ENCODE measurements at places on chromosomes 1 and 21. TPM values are rescaled to one million over a fixed set of nuclear protein-coding genes. Genes with fewer than 3 reads are reported as not detected.

- no peak for DNase-seq
Measured at GRCh38 chr1:94980582-94981574, 54.0 kb upstream of the CNN3 start.

The FCRL1 gene
- total RNA-seq, result not detected

The GREM2 gene
- not detected for total RNA-seq

The PTAFR gene
- total RNA-seq, result 2.7 TPM

DNA sequence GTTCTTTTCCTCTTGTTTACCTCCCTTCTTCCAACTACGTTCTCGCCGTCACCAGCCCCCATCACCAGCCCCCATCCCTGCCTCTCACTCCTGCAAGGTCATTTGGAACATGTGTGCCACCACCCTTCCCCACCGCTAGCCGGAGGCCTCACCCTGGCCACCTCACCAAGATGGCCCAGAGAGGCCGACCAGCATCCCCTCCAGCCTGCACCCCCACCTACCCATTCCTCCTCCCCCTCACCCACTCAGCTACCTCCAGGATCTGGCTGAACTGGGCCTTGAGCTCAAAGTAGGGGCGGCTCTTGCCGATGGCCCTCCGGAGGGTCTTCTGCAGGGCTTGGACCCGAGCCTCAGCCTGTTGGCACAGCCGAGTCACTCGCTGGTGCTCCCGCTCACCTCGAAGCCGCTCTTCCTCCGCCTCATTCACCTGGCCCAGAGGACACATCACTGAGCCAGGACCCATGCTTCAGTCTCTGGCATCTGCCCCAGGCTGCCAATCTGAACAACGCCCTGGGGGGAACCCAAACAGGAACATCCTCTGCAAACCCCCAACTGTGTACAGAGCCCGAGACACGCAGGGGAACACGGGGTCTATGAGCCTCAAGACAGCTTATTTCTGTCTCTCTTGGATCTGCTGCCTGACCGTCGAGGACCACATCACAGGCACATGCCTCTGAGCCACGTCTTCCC is 12.8 kb downstream of the SH3BP5L start:
- DNase-seq, result no peak

The HMCN1 gene
- 1.6 TPM for total RNA-seq

GRCh38 chr21:46357684-46358425 is 33.9 kb downstream of the PCNT start:
- no peak for DNase-seq

- no peak for DNase-seq
Measured at GRCh38 chr1:24925963-24926362, 4.1 kb downstream of the RUNX3 start.

- peak; percentile 85 for DNase-seq
Measured at GRCh38 chr1:178126741-178127185, 32.9 kb downstream of the RASAL2 start.

DNA sequence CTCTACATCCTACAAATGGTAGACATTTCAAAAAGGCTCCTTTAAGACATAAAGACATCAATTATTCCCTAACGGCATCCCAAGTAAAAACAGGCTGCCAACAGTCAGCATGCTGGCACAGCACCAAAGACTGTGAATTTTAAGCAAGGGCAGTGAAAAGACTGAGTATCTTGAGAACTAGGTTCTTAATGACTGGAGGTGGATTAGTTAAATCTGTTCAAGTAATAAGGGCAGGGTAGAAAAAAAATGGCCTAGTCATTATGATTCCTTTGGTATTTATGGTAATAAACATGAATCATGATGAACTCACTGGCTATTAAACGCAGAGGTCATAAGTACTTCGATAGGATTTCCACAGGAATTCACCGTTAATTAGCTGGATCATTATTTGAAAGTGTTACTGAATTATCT is 75.2 kb downstream of the KIFAP3 start:
- DNase-seq, result peak; percentile 73

DNA sequence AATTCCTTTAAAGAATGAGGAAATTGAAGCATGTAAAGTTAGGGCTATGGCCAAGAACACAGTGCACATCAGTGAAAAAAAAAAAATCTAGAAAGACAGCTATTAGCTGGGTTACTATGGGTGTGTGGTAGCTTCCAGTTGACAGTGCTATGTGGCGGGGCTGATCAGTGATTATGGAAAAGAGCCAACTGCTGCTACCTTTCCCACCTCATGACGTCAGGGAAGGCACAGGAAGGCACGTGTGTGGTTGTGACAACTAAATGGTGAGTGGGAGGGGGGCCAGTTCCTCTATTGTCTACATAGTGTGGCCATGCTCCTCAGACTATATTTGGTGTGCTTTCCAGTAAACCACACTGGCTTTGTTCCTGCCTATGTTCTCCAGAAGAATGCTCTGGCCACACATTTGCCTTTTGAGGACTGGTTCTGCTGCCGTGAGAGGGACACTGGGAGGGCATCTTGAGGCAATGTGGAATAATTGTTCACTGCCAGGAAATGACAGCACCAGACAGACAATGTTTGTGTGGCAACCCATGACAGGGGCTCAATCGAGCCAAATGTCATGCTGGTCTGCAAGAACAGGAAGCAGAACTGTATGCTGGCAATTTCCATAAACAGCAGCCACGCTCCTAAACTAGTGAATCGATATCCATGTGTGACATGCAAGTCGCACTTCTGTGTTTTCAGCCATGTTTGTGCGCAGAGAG is 3.0 kb upstream of the SDE2 start:
- no peak for DNase-seq

The GBP4 gene
- total RNA-seq, result 0.35 TPM

DNA sequence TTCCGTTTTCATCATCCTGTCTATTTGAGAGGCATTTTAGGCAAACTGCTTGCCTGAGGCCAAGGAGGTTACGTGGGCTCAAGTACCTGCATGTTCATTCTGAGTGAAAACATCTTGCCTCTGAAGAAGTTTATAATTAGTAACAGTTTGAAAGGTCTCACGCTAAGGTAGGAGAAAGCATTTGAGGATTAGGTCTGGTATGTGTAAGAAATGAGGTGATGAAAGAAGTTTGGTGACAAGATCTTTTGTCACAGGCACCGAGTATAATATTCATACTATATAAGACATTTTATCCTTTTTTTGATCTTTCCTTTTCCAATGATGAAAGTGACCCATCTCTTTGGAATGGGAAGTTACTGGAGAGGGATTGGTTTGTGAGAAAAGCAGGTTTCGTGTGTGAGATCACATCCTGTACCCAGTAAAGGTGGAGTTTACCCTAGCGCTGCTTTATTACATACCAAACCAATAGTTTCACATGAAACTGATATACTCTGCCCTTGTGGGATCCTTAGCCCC is 98.7 kb upstream of the PDC start:
- DNase-seq, result no peak

- DNase-seq, result no peak
Measured at GRCh38 chr1:66523562-66523961, 10.4 kb upstream of the SGIP1 start.

DNA sequence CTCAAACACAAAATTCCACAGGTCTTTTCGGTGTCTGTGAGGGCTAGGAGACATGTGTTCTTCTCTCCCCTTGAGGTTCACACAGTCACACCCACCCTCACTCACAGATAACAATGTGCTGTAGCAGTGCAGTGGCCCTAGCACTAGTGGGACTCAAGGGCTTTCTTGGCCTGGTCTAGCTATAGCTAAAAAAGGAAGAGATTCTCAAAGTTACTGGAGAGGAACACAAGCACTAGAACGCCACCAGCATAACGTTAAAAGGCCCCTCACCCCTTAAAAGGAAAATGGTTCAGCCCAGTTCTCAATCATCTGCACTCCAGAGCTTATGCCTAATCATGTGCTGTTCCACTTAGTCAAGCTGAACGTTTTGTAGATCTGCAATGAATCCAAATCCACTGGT is 39.5 kb downstream of the RGS8 start:
- DNase-seq, result no peak

- no peak for DNase-seq
Measured at GRCh38 chr1:215526147-215526845, 40.8 kb upstream of the KCTD3 start.

The UBXN10 gene
- 0.14 TPM for total RNA-seq

DNA sequence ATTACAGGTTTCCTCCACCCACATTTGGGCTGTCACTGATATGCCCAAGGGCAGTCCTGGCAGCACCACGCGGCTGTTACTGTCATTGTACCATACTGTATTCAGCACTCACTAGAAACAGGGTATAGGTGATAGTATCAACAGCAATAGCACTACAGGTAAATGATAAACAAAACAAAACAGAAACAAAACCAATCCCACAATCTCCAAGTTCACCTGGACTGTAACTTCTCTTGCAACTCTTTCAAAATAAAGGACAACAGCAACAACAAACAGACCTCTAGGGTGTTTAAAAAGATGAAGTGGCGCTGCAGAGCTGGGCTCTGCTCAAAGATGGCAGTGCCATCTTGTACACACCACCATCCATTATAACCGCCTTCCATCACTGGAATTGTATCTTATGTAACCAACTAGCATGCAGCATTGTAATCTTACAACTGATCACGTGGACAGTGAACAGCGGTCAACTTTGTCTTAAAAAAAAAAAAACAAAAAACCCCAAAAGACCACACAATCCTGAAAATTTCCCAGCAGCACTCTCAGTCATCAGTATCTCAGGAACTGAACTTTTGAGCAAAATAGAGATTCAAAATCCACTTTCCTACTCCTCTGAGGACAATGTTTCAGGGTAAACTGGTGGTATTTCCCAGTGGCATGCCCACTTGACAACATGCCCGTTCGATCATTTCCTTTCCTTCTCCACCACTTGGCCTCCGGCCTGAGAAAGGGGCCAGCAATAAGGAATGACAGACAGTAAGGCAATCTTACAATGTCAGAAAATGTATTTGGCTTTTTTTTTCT is 3.8 kb downstream of the IRF2BP2 start:
- no peak for DNase-seq

DNA sequence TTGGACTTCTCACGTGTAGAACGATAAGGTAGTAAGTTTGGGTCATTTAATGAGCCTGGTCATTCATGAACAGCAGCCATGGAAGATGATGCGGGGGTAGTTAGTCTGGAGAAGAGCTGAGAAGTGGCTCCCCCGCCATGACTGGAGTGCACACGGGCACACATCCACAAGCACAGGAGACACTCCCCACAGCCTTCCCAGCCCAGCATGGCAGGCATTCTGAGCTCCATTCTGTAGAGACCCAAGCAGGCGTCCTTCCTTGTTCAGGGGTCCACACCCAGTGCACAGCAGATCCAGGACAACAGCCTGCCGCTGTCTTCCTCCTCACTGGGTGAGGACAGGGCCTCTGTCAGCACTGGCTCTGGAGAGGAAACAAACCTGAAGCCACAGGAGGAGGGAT is 57.0 kb downstream of the SCCPDH start:
- DNase-seq, result no peak

- no peak for DNase-seq
Measured at GRCh38 chr21:38524168-38525153, 26.2 kb upstream of the ERG start.

DNA sequence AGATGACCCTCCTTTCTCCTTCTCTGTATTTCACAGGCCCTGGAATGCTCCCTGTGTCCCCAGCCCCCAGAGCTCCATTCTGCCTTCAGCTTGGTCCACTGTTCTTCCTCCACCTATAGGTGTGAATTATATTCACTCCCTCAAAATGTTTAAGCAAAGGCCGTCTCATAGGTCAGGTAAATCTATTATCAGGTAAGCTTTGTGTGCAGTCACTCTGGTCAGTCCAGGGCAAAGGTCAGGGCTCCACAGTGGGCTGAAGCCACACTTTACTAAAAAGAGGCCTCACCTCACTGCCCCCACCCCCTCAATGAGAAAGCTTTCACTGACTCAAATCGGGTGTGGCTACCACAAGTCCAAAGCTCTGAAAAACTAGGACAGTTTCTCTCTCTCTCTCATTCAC is 65.9 kb downstream of the DNTTIP2 start:
- no peak for DNase-seq

GRCh38 chr1:179099891-179100290 is 18.0 kb downstream of the TOR3A start:
- DNase-seq, result no peak

The LAMC2 gene
- total RNA-seq, result 382 TPM

The PADI3 gene
- 0.07 TPM for total RNA-seq
